Endodermal cell (in vitro differentiated cells): ENCODE measurements at places on chromosomes 4 and X. TPM values are rescaled to one million over a fixed set of nuclear protein-coding genes. Genes with fewer than 3 reads are reported as not detected.

DNA sequence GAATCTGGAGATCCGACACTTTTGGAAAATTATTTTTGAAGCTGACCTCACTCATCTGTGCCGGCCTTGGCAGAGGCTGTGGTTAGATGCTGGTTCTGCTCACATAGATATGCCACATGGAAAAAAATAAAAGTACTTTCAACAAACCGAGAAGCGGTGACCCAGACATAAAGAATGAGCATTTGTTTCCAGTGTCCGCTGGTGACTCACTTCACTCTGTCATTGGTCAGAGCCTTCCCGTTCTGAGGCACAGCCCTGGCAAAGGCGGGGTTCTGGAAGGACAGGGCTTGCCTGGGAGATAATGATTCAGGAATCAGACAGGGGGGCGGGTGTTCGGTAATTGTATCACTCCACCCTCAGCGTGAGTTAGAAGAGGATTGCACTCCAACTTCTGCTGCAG is 172.4 kb upstream of the MXRA5 start:
- H3K4me3 ChIP-seq, result no peak overlapping the region
- no peak overlapping the region for H3K27ac ChIP-seq
- H3K27me3 ChIP-seq, result no peaks in the 10 kb centered on the region
- H3K36me3 ChIP-seq, result no peaks in the 10 kb centered on the region
- DNase-seq, result no peak

DNA sequence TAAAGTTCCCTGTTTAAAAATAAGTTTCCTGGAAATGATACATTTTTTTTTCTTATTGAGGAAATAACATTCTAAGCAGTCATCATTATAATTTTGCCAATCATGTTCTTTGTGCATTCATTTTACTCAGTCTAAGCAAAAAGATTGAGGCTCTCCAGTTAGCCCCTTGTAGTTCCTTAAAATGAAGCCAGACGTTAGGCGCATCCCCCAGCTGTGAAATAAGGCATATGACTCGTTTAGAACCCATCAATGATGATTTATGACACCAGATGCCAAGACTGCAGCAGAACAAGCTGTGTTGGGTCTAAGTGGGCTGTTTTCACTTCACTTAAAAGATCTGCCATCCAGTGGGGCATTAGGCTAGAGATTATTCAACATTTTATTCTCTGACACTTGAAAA is 17.0 kb downstream of the PDGFC start:
- no peaks in the 10 kb centered on the region for H3K4me1 ChIP-seq
- H3K36me3 ChIP-seq, result no peaks in the 10 kb centered on the region
- no peak overlapping the region for H3K27ac ChIP-seq
- no peaks in the 10 kb centered on the region for H3K27me3 ChIP-seq
- H3K4me3 ChIP-seq, result no peak overlapping the region

- H3K36me3 ChIP-seq, result peaks cover 9% of the 10 kb centered on the region
- peak; percentile 84 for DNase-seq
- H3K4me1 ChIP-seq, result no peaks in the 10 kb centered on the region
- H3K4me3 ChIP-seq, result no peak overlapping the region
- no peak overlapping the region for H3K27ac ChIP-seq
- H3K27me3 ChIP-seq, result no peaks in the 10 kb centered on the region
Measured at GRCh38 chr4:140012688-140013486, 141.1 kb downstream of the MAML3 start.

SLIT2 gene
- 3.5 and 5.4 TPM in 2 replicates for total RNA-seq

DNA sequence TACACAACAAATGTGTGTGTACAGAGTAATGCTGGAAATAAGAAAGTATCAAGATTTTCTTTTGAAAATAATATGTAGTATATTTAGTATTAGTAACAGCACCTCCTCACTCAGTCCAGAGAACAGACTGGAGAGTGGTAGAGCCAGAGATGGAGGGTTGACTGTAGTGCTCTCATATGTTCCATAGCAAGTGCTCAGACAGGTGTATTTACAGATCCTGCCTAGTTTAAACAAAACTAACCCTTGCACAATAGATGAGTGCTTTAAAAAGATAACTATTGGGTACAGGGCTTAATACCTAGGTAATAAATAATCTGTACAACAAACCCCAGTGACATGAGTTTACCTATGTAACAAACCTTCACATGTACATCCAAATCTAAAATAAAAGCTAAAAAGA is 381.0 kb upstream of the EMCN start:
- no peaks in the 10 kb centered on the region for H3K4me1 ChIP-seq
- H3K36me3 ChIP-seq, result no peaks in the 10 kb centered on the region
- no peak overlapping the region for H3K4me3 ChIP-seq
- DNase-seq, result no peak
- no peak overlapping the region for H3K27ac ChIP-seq

DNA sequence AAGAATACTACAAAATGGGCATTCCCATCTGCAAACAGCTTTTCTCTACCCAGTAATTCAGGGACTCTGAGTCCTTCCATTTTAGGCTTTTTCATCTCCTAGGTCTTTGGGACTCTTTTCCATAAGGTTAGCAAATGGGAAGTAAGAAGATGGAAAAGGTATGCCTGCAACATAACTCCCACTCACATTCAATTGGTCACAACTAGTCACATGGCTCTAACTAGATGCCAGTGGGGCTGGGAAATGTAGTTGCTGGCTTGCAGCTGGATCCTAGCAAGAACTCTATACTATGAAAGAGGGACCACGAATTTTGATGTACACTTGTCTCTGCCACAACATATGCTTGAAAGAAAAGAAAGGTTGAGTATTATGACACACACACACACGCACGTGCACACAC is 954.9 kb upstream of the FTHL17 start:
- H3K4me3 ChIP-seq, result no peak overlapping the region
- DNase-seq, result no peak
- H3K4me1 ChIP-seq, result no peaks in the 10 kb centered on the region
- no peak overlapping the region for H3K27ac ChIP-seq
- H3K27me3 ChIP-seq, result no peaks in the 10 kb centered on the region

G3BP2 gene
- 183 TPM in 2 replicates for total RNA-seq

DNA sequence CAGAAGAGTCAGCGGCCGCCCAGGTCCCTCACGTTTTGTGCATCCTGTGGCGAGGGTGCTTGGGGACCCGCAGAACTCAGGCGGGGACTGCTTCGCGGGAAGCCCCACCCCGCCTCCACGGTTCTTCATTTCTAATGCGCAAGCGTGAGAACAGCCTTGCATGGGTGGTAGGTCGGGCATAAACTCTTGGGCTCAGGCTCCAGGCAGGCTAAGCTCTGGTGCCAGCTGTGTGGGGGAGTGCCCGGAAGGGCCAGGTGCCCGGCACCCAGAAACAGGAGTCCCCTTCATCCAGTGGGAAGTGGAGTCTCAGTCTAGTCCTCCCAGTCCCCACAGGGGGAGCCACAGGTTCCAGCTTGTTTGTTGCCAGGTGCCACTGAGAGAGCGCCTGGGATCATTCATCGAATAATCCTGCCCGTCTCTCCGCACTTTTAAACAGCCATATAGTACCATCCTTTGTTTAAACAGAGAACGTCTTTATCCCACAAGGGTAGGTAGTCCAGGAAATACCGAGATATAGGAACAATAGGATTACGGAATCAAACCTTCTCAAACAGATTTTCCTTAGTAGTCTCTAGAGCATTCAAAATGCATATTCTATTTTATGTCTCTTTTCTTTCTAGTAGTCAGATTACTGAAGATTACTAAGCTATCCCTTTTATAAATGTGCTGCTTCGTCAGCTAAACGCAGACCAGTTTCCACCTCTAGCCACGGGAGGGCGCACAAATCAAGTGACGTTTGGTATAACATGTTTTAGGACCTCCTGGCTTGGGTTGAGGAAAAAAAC is 12.7 kb upstream of the RBBP7 start:
- no peaks in the 10 kb centered on the region for H3K36me3 ChIP-seq
- no peak overlapping the region for H3K27ac ChIP-seq
- peak; percentile 92 for DNase-seq
- H3K4me1 ChIP-seq, result no peaks in the 10 kb centered on the region

- no peaks in the 10 kb centered on the region for H3K4me1 ChIP-seq
- DNase-seq, result peak; percentile 54
- H3K27ac ChIP-seq, result peak overlapping the region; percentile 59
- H3K36me3 ChIP-seq, result peaks cover 40% of the 10 kb centered on the region
- peak overlapping the region; percentile 95 for H3K4me3 ChIP-seq
Measured at GRCh38 chrX:51894697-51895336, 1.4 kb downstream of the MAGED1 start.

DNA sequence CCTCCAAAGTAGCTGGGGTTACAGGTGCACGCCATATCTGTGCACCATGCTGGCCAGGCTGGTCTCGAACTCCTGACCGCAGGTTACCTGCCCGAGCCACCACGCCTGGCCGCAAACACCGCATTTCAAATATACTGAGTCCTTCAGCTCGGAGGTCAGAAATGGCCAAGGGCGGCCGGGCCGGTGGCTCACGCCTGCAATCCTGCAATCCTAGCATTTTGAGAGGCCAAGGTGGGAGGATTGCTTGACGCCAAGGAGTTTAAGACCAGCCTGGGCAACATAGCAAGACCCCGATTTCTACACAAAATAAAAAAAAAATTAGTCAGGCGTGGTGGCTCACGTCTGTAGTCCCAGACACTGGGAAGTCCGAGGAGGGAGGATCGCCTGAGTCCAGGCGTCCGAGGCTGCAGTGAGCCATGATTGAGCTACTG is 71.9 kb upstream of the PPP2R3B start:
- H3K4me1 ChIP-seq, result no peaks in the 10 kb centered on the region
- no peaks in the 10 kb centered on the region for H3K27me3 ChIP-seq
- no peak overlapping the region for H3K27ac ChIP-seq

ACE2 gene
- total RNA-seq, result 0.33 to 1.2 TPM (median 0.73 TPM) in 3 replicates

DCLK2 gene
- 0.36 to 0.68 TPM (median 0.42 TPM) in 3 replicates for total RNA-seq

AGTR2 gene
- total RNA-seq, result not detected in 3 replicates

DNA sequence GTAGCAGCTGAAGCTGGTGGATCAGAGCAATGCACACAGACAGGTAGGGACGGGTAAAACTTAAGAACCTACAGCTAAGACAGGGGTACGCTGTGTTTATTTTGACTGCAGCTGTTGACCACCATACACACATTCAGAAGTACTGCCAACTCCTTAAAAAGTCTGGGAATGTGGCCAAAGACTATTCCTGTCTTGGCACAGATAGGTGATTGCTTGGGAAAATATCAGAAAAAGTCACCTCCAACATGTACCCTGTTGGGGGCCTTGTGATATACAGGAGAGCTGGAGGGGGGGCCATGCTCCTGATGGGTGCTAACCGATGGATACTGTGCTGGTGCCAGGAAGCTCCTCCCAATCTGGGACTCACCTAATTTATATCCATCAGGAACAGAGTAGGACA is 121.2 kb downstream of the VCX2 start:
- no peak for DNase-seq
- H3K27ac ChIP-seq, result no peak overlapping the region
- H3K36me3 ChIP-seq, result no peaks in the 10 kb centered on the region
- H3K4me1 ChIP-seq, result no peaks in the 10 kb centered on the region
- no peak overlapping the region for H3K4me3 ChIP-seq
- H3K27me3 ChIP-seq, result no peaks in the 10 kb centered on the region

DNA sequence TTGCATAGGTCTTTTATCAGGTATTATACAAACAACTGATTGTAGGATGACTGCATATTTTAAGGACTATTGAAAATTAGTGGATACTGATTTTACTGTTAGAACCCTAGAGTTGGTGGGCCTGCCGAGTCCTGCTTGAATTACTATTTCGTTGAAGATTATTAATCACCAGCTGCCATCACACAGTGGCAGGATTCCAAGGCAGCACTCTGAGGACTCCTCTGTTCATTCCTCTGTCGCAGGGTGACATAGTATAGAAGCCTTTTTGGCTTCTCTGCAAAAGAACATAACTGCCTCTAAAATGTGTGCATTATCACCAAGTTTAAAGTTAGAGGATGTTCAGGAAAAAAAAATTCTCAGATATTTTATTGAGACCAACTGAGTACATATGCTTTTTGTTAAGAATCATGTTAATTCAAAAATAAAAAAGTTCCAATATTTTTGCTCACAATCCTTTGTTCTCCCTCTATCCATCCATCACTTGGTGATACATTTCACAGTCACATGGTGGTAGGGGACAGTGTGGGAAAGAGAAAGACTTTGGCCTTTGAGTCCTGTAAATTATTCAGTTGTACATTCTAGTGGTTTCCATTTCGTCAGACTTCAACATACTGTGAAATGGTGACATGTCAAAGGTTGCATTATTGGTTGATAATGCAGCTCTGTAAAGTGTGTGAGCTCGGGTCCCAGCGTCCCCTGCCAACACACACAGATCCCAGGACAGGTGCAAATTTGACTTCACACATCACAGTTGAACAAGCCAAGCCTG is 332.5 kb downstream of the GRID2 start:
- H3K4me1 ChIP-seq, result no peaks in the 10 kb centered on the region
- no peaks in the 10 kb centered on the region for H3K27me3 ChIP-seq
- DNase-seq, result no peak
- peak overlapping the region; percentile 51 for H3K27ac ChIP-seq

F11 gene
- not detected in 2 replicates for total RNA-seq

GRCh38 chrX:137428221-137428661 is 137.7 kb upstream of the ZIC3 start:
- peak overlapping the region; percentile 90 for H3K27ac ChIP-seq
- no peaks in the 10 kb centered on the region for H3K4me1 ChIP-seq
- H3K27me3 ChIP-seq, result no peaks in the 10 kb centered on the region
- H3K36me3 ChIP-seq, result no peaks in the 10 kb centered on the region
- DNase-seq, result peak; percentile 88

GRCh38 chrX:46178763-46179162 is 366.5 kb downstream of the ZNF674 start:
- H3K4me1 ChIP-seq, result no peaks in the 10 kb centered on the region
- no peaks in the 10 kb centered on the region for H3K27me3 ChIP-seq
- no peak overlapping the region for H3K4me3 ChIP-seq
- no peak for DNase-seq
- no peaks in the 10 kb centered on the region for H3K36me3 ChIP-seq

DNA sequence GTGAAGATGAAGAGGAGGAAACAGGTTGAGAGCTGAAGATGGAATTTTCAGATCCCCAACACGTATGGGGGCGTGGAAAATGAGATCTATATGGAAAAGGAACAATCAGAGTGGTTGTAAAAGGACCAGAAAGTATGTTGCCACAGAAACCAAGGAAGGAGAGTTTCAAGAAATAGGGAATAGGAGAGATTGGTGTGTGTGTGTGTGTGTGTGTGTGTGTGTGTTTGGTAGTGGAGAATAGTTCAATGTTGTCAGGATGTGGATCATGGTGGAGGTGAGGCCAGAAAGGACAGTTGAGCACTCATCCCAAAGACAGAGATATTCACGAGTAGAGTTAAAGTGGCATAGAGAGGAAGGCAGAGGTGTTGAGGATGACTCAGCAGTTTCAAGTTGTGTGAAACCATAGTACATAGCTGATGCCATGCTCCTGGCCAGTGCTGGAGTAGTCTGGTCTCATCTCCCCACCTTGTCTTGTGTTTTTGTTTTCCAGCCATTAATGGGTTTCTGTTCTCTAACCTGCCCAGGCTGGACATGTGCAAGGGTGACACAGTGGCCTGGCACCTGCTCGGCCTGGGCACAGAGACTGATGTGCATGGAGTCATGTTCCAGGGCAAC is 36.1 kb downstream of the HEPH start:
- H3K27me3 ChIP-seq, result no peaks in the 10 kb centered on the region
- no peak overlapping the region for H3K4me3 ChIP-seq
- H3K36me3 ChIP-seq, result peaks cover 9% of the 10 kb centered on the region
- no peaks in the 10 kb centered on the region for H3K4me1 ChIP-seq

SLC38A5 gene
- 38.9 and 40.7 TPM in 2 replicates for total RNA-seq

UCHL1 gene
- 354 to 595 TPM (median 562 TPM) in 3 replicates for total RNA-seq
